ENCODE measurements at places on chromosomes 7 and 10.
A peak's percentile ranks its signal among the peaks of the same experiment; 100 is the strongest.

- DNase-seq = no peak
Measured at GRCh38 chr7:88003581-88003980, 69.5 kb downstream of the ADAM22 start.

DNA sequence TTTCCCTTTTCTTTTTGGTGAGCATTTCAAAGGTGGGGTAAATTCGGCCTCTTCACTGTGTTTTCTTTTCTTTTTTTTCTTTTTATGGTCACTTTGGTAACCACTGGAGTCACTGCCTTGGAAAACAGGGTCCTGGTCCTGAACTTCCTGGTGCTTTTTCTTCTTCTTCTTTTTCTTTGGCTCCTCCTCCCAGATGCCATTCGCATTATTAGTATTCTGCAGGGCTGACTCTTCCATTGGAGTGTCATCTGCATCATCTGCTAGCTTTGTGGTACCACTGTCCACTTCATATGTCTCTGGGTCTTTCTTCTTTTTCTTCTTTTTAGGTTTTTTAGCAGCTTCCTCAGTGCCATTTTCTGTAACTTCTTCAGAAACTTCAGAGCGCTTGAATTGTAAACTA is 10.5 kb downstream of the POLR1F start:
- DNase-seq = no peak

GRCh38 chr7:64811767-64812166 is 17.5 kb downstream of the ZNF138 start:
- DNase-seq = no peak

GRCh38 chr7:45657136-45657889 is 83.1 kb downstream of the ADCY1 start:
- no peak for DNase-seq

- DNase-seq = no peak
Measured at GRCh38 chr10:95201736-95202135, 7.7 kb downstream of the ACSM6 start.

DNA sequence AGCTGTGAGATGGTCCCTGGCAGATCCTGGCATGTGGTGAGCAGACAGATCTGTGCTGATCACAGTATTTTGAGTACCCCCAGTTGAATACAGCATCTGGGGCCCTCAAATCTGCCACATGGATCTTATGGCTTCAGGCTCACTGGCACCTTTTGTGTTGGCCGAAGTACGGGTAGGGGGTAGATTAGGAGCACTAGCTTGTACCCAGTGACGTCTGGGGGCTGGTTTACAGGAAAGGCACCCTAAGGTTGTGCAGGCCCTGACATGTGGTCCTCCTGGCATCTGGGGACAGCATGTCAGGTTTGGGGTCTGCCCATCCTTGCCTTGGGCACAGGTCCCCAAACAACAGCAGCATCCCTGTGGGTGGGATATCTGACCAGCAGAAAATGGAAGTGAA is 53.2 kb downstream of the SYPL1 start:
- DNase-seq = no peak

GRCh38 chr7:141113131-141113530 is 39.3 kb downstream of the TMEM178B start:
- DNase-seq = no peak

GRCh38 chr7:5692845-5693278 is 88.6 kb downstream of the RNF216 start:
- peak; percentile 55 for DNase-seq

GRCh38 chr7:131040467-131040932 is 287.2 kb upstream of the MKLN1 start:
- peak; percentile 54 for DNase-seq

DNA sequence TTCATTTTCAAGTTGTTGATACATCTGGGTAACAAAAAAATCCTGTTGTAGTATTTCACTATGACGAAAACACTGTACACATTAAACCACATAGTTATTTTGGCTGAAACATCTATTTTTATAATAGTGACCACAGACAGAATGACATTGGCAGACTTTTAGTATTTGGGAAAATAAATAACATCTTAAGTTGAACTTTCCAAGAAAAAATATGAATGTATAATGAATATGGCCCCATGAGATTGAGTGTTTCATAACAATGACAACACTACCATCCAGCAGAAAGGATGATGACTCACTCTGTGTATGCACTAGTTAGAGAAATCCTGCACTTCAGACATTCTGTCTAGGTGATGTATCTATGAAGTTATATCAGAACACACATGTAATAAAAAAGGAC is 118.1 kb downstream of the SEMA3D start:
- no peak for DNase-seq

- no peak for DNase-seq
Measured at GRCh38 chr10:73019100-73019499, 64.5 kb upstream of the PLA2G12B start.

DNA sequence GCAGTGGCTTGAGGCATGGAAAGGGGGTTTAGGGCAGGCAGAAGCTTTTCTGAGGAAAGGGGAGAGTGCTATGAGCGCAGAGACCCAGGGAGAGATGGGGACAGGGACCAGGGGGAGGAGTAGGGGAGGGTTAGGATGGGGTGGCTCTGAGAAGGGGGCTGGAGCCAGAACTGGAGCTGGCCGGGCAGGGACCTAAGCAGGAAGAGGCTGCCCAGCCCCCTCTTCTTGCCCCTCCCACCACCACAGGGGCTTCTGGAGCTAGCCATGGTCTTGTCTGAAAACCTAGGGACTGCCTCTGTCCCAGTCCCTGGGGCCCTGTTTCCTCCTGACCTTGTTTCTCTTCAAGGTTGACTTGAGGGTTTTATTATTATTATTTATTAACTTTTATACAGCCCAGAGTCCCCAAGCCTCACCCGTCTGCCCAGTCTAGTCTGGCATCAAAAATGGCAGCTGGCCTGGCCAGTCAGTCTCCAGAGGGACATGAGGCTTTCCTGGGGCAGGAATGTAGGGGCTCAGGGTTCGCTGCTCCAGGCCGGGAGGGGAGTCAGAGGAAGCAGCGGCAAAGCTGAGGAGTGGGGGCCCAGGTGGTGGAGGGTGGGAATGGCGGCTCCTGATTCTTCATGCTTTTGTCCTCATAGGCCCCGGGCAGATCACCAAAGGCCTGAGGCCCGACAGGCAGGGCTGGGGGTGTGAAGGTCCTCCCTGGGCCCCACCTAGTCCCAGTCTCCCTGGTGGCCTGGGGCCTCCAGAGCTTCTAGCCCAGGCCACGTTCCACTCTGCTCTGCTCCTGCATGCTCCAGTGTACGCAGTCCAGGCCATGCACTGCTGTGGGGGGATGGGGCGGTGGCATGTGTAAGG is 5.7 kb downstream of the TRIM8 start:
- no peak for DNase-seq

DNA sequence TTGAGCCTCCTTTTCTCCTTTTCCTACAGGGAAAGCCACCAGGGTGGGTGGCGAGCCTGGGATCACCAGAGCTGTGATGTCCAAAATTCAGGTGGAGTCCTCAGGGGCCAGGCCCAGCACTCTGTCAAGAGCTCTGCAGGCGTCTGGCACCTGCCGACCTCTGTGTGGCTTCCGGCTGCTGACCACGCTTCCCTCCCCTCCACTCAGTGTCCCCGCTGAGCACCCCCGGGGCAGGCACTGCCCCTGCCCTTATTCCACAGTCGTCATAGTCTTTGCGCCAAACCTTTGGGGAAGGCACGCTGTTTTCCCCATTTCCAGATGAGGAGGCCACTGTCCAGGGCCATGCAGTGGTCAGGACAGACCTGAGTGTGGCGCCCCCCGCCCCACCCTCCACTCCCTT is 7.5 kb downstream of the MTG1 start:
- no peak for DNase-seq

- no peak for DNase-seq
Measured at GRCh38 chr10:82208726-82209125, 333.7 kb downstream of the NRG3 start.

DNA sequence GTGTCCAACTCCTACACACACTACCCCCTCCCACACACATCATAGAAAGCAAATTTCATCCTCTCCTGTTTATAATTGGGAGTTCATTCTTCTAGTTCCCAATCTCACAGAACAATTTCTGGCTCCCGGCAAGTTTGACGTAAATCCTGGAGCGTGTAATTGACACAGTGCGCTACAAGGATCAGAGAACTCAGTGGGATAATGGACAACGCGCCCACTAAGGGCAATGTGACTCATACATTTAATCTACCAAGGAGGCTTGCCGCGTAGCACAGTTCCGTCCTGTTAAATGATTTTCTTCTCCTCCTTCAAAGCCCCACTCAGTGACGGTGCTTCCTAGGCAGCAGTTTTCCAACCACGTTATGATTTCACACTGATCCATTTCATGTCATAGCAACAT is 277.6 kb downstream of the SFMBT2 start:
- no peak for DNase-seq
